ENCODE measurements at places on chromosomes 7 and 10.

- DNase-seq, result no peak
Measured at GRCh38 chr7:101669307-101669706, 40.2 kb upstream of the MYL10 start.

DNA sequence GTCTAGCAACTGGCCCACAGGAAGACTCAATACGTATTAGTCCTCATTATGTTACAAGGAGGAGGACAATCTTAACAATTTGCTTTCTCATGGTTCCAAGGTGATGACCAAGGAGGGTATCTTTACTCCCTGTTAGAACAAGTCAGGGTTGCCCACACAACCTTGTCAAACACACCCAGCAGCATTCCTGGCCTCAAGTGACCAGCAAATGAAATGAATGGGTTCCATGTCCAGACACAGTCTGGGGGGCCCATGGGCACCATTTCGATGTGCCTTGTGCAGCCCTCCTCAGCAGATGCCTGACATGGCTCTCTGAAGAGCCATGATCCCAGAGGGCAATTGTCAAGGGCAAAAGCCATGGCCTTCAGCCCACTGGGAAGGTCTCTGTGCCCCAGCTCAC lies 40.8 kb downstream of the ANXA8 start:
- DNase-seq, result no peak

- DNase-seq, result no peak
Measured at GRCh38 chr10:123581656-123582055, 84.5 kb upstream of the GPR26 start.

GRCh38 chr10:77361831-77362230 lies 275.8 kb downstream of the KCNMA1 start:
- no peak for DNase-seq

GRCh38 chr7:27137640-27138315 lies 5.7 kb downstream of the HOXA5 start:
- DNase-seq, result no peak

DNA sequence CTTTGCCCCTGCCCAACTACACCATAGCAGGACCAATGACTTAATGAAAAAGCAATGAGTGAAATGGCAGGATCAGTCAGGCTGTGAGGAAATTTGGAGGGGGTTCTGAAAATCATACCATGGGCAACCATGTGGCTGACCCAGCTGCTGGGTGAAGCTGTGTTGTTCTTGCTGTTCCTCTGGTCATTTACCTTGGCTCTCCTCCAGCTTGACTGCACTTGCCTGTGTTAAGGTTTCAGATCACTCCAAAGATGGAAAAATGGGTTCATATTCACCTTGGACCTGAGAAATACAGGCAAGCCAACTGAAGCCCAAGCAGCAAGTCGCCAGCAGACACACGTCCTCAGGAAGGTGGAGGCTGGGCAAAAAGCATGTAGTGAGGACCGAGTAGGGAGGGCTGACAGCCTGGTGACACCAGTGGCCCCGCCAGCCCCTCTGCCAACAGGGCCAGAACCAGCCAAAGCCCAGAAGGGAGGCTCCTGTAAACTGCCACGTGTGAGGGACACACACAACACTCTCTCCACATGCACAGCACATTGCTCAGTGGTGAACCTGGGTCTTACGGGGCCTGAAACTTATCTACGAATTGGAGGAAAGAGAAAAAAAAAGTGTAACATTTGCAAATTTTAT lies 40.1 kb downstream of the PARP12 start:
- DNase-seq, result no peak

GRCh38 chr10:66187053-66187733 lies 738.6 kb upstream of the LRRTM3 start:
- DNase-seq, result no peak

GRCh38 chr10:132748545-132749370 lies 37.2 kb downstream of the NKX6-2 start:
- no peak for DNase-seq

GRCh38 chr7:29976673-29977415 lies 12.8 kb downstream of the SCRN1 start:
- DNase-seq, result no peak

- DNase-seq, result no peak
Measured at GRCh38 chr7:29565634-29565981, 2.0 kb downstream of the PRR15 start.

DNA sequence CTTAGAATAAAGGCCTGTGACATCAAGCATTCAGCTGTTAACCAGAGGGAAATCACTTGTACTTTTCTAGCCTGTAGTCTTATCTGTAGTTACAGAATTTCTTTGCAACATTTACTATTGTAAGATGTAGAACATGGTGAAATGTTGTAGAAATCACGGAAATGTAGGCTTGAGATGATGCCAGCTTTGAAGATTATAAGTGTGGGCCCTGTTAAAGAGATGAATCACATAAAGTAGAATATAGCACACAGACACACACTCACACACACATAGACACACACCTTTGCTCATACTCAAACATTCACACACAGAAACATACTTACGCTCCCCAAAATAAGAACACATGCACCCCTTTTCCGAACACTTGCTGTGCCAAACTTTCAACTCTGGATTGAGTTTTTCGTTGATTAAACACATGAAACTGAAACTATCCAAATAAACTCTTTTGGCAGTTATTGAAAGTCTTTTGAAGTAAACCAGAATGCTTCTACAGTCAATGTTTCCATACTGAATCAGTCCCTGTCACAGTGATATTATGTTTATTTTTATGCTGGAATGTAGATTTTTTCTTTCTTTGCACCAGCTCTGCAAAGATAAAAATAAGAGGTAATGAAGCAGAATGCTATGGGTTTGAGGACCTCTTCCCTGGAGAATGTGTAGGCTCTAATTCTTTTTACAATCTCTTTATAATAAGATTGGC lies 230.3 kb upstream of the MEOX2 start:
- no peak for DNase-seq

DNA sequence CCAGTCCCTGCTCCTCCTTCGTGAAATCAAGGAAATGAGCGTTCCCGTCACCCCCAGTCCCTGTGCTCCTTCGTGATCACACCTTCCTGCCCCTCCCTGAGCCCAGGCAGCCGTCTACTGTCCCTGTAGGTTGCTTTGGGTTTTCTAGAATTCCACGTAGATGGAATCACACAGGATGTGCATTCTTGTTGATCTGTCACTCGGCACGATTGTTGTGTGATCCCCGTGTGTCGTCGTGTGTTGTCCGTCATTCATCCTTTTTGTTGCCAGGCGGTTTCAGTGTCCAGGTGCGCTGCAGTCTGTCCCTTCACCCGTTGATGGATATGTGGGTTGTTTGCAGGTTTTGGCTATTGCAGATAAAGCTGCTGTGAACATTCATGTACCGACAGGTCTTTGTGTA lies 9.4 kb downstream of the MTG1 start:
- DNase-seq, result no peak

DNA sequence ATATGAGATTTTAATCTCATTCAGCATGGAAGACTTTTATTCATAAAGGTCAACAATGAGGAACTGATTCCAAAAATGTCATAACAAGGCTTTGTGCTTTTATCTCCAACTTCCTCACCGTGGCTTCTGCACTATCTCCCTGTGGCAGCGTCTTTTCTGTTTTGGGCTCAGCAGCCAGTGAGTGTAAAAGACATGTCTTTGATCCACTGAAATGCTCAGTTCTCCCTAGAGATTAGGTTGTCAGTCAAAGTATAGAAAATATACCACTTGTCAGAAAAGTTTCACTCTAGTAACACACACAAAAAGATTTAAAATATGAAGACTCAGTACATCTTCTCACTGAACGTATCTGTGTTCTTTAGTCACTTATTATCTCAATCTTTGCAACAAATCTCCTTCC lies 901.8 kb upstream of the ZWINT start:
- no peak for DNase-seq

- DNase-seq, result no peak
Measured at GRCh38 chr7:154686305-154686704, 316.6 kb downstream of the PAXIP1 start.

DNA sequence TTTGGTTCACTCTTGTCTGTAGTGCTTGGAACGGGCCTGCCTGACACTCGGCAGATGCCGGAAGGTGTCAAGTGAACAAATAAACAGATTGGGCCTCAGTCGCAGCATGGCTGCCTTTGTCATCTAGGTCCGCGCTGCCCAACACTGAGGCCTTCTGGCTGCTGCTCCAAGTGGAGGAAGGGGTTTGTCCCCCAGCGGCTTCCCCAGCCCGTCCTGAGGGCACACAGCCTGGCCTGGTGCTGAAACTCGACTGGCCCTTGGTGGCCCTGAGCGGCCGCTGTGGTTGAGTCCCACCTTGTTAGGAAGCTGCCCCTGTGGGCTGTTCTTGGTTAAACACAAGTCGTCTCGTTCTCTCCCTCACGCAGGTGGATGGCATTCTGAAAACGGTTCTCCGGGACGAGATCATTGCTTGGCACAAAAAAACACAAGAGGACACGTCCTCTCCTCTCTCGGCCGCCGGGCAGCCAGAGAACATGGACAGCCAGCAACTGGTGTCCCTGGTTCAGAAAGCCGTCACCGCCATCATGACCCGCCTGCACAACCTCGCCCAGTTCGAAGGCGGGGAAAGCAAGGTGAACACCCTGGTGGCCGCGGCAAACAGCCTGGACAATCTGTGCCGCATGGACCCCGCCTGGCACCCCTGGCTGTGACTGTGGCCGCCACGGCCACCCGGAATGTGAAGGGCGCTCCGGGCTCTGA lies 132.1 kb downstream of the SMURF1 start:
- DNase-seq, result peak; percentile 14

DNA sequence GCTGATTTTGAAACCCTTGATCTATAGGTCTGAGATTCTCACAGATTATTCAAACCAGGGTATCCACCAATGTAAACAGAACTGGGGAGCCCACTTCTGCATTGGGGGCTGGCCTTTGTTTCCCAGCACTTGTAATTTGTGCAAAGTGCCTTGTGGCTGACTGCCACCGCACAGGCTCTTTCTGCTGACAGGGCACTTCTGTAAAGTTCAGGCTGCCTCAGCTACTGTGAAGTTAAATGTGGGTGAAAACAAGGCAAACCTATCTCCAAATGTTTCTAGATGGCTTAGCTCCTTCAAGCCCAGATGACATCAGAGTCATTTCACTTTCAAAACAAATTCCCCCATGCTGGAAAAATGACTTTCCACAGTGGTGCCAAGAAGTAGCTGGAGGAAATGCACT lies 54.7 kb downstream of the GRID1 start:
- DNase-seq, result no peak

GRCh38 chr10:35423505-35424306 lies 87.4 kb downstream of the CCNY start:
- no peak for DNase-seq

DNA sequence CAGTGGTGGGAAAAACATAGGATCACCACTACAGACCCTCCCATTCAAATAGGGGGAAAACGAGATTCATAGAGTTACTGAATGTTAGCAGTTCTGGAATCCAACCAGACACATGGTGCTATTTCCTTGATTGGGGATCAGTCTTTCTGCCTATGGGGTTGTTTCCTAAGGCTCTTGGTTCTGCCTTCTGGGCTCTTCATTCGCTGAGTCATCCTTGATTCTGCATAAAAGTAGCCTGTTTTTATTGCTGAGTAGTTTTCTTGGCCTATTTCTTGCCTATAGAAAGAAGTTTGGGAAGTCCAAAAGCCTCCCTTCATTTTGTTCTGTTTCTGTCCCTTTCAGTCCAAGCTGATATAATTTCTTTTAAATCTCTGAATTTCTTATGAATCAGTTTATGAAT lies 99.3 kb upstream of the OIT3 start:
- DNase-seq, result no peak

GRCh38 chr7:150962553-150963399 lies 15.3 kb downstream of the KCNH2 start:
- peak; percentile 62 for DNase-seq

DNA sequence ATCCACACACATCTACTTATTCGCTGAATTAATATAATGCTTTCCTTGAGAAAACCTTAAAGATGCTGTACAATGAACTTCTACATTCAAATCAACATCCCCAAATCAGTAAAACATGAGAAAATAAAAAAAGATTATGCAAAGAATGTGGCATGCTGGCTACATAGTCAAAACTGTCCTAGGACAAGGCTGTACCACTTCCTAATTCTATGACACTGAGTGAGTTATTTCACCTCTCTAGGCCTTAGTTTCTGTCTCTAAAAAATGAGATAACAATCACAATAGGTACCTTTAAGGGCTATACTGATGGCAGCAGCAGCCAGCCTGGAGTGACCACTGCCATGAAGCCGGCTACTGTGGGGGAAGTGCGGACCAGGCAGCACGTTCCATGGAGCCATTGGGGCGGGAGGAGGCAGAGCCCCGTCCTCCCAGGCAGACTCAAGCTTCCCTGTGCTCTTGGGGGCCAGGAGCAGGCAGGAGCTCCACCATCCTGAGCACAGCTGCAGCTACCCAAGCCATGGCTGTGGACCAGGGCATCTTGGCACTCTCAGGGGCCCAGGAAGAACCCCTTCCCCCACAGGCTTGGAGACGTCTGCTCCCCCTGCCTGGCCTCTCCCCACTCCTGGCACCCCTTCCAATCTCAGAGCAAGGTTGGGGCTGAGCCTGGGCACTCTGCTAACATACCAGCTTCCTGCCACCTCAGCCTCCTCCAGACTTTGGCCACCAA lies 110.2 kb downstream of the ELAPOR2 start:
- no peak for DNase-seq

- DNase-seq, result no peak
Measured at GRCh38 chr7:47743965-47744591, 162.2 kb upstream of the TNS3 start.

Data from activated CD8-positive, alpha-beta memory T cell treated with anti-CD3 and anti-CD28 coated beads, Interleukin-2, amount 10 ng/mL, durations not matched to agents 7 days and 5 days (primary cell).